ENCODE measurements at places on chromosomes 7 and 10. TPM values are rescaled to one million over a fixed set of nuclear protein-coding genes. Genes with fewer than 3 reads are reported as not detected.
A peak's percentile ranks its signal among the peaks of the same experiment; 100 is the strongest.

Gene CALHM3
- 0.17 TPM for total RNA-seq

Gene OIT3
- total RNA-seq, result not detected

DNA sequence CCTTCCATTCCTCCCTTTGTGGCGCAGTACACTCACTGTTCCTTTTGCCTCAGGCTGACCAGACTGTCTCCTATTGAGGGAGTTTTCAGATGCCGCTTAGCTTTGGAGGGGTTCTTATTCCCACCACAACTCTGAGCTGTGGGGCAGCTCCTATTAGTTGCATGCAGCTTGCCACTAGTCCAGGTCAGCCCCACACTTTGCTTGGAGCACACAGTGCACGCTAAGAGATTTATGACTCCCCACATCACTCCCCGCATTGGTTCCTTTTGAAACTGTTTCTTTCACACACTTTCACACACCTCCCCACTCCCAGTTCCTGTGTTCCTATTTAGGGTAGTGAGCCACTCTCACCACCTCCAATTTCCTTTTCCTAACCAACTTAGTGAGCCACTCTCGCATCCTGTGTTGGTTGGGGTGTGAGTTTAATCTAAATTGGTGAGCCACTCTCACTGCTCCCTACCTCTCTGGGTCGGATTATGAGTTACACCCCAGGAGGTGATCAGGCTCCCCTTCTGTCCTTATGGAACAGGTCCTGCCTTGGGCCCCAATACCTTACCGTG is 10.4 kb upstream of the ZNF485 start:
- H3K4me1 ChIP-seq, result no peaks in the 10 kb centered on the region
- no peak overlapping the region for H3K27ac ChIP-seq
- no peak overlapping the region for H3K4me3 ChIP-seq
- no peaks in the 10 kb centered on the region for H3K36me3 ChIP-seq
- H3K27me3 ChIP-seq, result no peaks in the 10 kb centered on the region

GRCh38 chr7:136064627-136065237 is 87.6 kb upstream of the MTPN start:
- no peak overlapping the region for H3K27ac ChIP-seq
- H3K36me3 ChIP-seq, result no peaks in the 10 kb centered on the region
- no peaks in the 10 kb centered on the region for H3K4me1 ChIP-seq
- H3K27me3 ChIP-seq, result no peaks in the 10 kb centered on the region

- H3K36me3 ChIP-seq, result no peaks in the 10 kb centered on the region
- no peak overlapping the region for H3K4me3 ChIP-seq
- H3K27me3 ChIP-seq, result no peaks in the 10 kb centered on the region
- H3K27ac ChIP-seq, result no peak overlapping the region
- H3K4me1 ChIP-seq, result no peaks in the 10 kb centered on the region
Observed at GRCh38 chr7:130409067-130409711, 28.9 kb downstream of the CPA1 start.

DNA sequence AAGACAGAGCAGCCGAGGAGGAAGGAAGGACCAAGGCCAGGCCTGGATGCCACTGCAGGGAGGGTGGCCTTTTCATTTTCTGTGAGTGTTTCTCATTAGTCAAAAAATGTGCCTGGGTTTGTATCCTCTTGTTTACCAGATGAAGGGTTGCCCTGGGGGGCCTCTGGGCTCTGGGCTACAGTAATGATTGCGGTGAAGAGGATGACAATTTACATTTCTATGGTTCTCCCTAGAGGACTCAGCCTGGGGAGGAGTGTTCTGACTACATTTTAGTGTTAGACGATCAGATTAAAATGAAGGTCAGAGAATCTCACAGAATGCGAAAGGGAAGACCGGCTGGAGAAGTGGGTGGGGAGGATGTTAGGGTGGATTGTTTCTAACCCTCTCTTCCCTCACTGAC is 108.0 kb upstream of the KMT2C start:
- no peaks in the 10 kb centered on the region for H3K27me3 ChIP-seq
- H3K4me3 ChIP-seq, result peak overlapping the region; percentile 48
- peaks cover 12% of the 10 kb centered on the region for H3K4me1 ChIP-seq
- peak; percentile 56 for DNase-seq
- no peaks in the 10 kb centered on the region for H3K36me3 ChIP-seq
- H3K27ac ChIP-seq, result peak overlapping the region; percentile 62

- H3K4me3 ChIP-seq, result no peak overlapping the region
- no peak overlapping the region for H3K27ac ChIP-seq
- H3K4me1 ChIP-seq, result peaks cover 2% of the 10 kb centered on the region
- no peaks in the 10 kb centered on the region for H3K36me3 ChIP-seq
- no peaks in the 10 kb centered on the region for H3K27me3 ChIP-seq
Observed at GRCh38 chr7:38830826-38831225, 78.2 kb downstream of the VPS41 start.
